ENCODE measurements at places on chromosomes 11 and 22.

DNA sequence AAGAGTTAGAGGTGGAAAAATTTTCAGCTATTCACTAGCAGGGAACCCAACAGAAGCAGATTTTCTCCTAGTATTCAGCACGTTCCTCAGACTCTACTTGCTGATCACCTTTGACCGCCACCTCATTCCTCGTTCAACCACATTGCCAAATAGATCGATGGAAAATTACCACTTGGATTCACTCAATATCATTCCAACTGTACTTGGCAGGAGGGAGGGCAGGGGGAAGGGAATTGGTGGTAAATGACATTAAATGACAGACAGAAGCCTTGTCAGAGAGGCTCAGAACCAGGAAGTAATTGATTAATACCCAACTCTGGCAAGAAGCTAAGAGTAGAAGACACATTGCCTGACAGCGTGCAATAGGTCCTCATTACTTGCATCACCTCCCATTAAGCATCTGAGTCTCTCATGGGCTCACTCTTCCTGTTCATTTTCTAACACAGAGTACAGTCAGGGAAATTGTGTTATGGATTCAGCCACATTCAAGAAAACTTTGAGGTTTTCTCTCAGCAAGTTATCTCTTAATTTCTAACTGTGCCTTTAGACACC is 240.5 kb upstream of the FAT3 start:
- no peak for DNase-seq

GRCh38 chr11:118201966-118202365 is 22.8 kb downstream of the JAML start:
- no peak for DNase-seq

GRCh38 chr11:30586251-30587144 is at the start of gene MPPED2:
Gene MPPED2, minus strand, starts transcription at chr11:30586353. Its CDS starts 5,980 bp downstream, at chr11:30580373.
- DNase-seq: peak; percentile 14

GRCh38 chr11:1592628-1593027 is 5.5 kb downstream of the KRTAP5-2 start:
- no peak for DNase-seq

GRCh38 chr11:117824571-117825537 is at the start of gene FXYD2:
Gene FXYD2, minus strand, starts transcription at chr11:117824744. Its CDS starts 66 bp downstream, at chr11:117824678.
- DNase-seq: no peak

DNA sequence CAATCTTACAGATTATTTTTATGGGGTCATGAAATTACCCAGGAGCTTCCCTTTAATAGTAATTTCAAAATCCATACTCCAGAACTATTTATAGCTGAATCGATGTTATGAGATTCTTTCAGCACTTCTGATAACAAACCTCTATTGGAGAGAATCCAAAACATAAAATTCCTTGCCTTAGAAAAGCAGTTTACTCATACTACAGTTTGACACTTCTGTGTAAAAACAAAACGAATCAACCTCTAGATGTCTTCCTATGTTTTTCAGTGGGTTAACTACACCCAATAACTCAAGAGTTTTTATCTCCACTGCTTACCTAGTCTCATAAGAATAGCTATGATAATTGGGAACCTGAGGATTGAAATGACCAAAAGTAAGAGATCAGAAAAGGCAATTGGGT is 35.6 kb downstream of the KIF18A start:
- no peak for DNase-seq

DNA sequence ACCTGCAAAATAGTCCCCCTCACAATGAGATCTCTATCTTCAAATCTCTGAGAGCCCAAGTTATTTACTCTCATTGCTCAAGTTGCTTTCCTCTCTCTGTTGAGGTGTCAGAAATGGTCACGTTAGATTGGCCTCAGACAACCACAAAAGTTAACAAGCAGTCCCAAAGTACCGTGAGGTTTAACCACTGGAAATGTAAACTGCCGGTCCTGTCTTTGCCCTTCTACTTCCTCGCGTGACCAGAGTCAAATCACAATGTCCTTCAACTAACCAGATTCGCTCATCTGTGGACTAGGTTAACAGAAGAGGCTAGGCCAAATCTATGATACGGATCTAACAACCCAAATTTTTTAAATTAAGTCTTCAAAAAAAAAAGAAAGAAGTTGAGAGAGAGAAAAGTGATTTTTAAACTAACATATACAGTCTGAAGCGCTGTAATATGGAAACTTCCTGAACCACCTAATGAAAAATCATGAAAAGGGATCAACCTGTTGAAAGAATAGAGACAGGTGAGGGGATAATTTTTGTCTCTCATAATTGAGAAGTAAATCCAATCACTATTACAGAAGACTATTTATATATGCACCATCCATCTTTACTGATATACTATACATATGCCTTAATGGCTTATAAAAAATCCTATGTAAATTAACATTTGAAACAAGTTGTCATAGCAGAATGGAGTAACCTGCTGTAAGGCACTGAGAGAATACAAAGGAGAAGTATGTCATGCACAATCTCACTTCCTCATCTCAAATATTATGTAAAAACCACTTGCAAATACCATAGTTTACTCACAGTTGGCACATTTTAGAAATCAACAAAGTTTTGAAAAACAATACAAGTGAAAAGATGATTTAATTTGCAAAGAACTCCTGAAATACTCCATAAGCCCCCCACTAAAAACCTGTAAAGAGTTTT is 3.3 kb upstream of the JAML start:
- peak; percentile 42 for DNase-seq

- no peak for DNase-seq
Measured at GRCh38 chr11:75476739-75477613, 44.0 kb upstream of the KLHL35 start.

Data from CD4-positive, alpha-beta T cell treated with Interleukin-6 for 4 hours (primary cell).